Left renal pelvis (tissue), 4 donors: ENCODE measurements at places on chromosomes 7 and 10. TPM values are rescaled to one million over a fixed set of nuclear protein-coding genes. Genes with fewer than 3 reads are reported as not detected.

DNA sequence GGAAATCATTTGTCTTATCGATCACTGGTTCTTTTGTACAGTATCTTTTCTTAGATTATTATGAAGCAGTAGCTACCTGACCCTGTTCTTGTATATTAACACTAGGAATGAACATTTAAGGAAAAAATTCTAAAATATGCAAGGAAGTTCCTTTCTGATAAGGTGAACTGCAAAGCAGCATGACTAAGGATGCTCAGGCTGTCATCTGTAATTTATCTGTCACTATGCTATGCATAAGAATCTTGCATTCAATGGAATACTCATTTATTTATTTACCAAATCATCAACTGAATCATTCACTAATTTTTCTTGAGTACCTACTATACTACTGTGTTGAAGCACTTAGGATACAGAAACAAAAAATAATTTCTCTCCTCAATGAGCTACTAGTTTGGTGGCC lies 5.8 kb downstream of the GSDME start:
- DNase-seq = no peak

DNA sequence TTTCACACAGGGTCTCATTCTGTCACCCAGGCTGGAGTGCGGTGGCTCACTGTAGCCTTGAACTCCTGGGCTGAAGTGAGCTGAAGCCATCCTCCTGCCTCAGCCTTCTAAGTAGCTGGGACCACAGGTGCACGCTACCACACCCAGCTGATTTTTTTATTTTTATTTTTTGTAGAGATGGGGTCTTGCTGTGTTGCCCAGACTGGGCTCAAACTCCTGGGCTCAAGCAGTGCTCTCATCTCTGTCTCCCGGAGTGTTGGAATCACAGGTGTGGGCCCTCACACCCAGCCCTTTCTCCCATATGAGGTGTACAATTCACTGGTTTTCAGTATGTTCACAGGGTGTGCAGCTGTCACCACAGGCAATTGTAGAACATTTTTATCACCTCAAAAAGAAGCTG lies 5.2 kb downstream of the INPP5A start:
- DNase-seq = no peak

- DNase-seq = no peak
Measured at GRCh38 chr7:30694218-30694745, 12.0 kb upstream of the CRHR2 start.

DNA sequence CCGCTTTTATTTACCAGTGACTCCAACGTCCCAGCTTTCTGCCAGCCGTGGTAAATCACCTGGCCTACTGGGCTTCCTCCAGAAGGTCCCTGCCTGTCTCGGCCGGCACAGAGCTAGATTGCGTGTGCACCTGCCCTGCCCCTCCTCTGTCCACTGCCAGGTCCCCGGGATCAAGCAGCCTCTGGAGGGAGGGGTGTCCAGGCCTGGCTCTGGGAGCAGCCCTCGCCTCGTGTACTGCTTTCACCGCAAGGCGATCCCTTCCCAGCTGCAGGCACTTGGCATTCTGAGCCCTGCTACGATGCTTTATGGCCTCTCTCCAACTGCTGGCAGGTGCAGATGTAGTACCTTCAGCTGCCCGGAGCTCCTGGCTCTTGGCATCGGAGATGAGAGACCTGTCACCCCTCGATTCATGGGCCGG lies 7.4 kb downstream of the SLC29A3 start:
- no peak for DNase-seq

DNA sequence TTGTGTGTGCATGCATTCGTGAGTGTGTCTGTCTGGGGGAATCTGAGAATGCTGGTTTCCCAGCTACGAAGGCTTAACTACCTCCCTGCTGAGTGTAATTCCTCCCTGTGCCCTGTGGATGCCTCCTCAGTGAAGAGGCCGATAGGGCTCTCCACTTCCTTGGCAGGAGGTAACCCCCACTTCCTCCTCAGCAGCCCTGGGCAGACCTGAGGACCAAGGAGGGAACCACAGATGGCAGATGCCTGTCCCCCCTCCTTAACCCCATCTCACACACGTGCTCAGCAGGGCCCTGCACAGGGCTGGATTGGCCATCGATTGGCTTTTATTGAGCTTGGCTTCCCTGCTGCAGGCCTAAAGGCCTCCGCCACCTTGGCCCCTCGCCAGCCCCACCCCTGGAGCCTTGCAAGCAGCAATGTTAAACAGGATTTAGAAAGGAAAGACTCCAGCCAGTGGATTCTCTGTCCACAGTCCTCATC lies 45.6 kb upstream of the LRRC4 start:
- no peak for DNase-seq

DNA sequence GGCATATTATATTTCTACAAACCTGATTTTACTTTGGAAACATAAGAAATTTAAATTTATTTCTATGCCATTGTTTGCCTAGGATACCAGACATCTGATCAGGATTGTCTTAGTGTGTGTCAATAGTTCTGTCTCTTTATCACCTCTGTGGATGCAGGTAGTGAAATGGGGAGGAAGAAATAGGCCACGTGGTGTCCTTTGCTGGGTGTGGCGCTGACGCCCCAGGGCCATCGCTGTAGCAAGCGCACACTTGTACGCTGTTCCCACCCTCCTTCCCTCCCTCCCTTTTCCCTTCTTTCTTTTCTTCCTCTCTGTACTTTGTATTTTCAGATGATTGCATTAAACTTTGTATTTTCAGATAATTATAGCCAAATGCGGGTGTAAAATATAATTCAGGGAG lies 5.0 kb downstream of the DOCK1 start:
- no peak for DNase-seq

DNA sequence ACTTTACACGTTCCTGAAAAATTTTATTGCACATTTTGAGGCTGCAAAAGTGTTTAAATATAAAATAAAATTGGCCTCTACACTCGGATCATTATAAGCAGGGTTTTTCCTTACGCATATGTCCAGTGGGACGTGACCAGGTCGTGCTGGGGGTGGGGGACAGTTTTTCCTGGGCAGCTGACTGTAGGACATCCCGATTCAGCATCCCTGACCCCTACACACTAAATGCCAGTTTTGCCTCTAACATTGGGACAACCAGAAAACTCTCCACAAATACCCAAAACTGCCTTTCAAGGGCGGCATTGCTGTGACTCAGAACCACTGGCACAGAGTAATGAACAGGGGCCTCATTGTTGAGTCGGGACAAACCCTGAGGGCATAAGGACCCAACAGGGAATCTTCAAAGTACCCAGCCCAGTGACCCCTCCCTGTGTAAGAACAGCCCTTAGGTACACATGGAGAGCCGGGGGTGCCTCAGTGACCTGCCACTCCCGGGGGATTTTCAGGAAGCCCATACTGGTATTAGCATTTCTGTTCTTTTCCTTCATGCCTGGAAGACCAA lies 170.6 kb downstream of the ARHGAP21 start:
- DNase-seq = no peak

- DNase-seq = no peak
Measured at GRCh38 chr7:87220734-87221215, 1.2 kb upstream of the TMEM243 start.

GRCh38 chr10:52653263-52653909 lies 119.2 kb downstream of the MBL2 start:
- no peak for DNase-seq

DNA sequence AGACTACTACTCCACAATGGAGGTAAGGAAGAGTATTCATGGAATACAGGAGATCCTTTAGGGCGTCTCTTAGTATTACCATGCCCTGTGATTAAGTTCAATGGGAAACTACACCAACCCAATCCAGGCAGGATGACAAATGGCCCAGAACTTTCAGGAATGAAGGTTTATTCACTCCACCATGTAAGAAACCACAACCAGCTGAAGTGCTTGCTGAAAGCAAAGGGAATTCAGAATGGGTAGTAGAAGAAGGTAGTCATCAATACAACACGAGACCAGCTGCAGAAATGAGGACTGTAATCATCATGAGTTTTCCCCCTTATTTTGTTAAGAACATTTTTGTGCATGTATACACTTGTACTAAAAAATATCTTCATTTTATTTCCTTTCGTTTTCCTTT lies 76.6 kb downstream of the GPR37 start:
- DNase-seq = no peak

DNA sequence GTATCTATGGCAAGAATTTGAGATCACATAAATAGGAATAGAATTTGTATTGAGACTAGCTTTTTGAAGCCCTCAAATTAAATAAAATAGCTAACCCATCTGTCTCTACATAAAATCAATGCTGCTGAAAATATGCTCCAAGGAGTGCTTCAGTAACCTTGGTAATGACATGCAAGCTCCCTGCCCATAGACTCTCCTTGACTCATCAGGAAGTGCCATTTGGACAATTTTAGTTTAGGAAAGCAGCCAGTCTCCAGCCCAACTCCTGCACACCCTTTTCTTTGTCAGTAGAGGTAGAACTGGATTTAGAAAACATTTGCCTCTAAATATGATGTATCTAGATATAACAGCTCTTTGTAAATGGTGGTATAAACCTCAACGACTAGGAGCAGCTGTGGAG lies 69.9 kb upstream of the PTPRZ1 start:
- DNase-seq = no peak

DNA sequence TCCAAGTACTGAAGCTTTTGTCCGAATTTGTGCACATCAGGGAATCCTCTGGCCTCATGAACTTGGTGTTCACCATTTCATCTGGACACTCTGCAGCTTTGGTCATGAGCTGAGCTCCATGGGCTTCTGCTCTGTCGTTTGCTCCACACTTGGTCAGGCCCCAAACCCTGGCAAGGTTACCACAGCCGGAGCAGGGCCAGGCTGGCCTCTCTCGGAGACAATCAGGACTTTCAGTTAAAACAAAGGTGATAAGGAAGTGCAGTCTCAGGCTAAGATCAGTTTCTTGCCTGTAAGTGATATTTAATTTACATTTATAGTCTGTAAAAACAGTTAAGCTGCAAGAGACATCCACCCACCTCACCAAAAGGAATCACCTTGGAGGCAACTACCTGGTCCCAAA lies 558.9 kb downstream of the PARD3 start:
- no peak for DNase-seq

GRCh38 chr7:24630596-24630995 lies 57.3 kb downstream of the PALS2 start:
- DNase-seq = no peak

GRCh38 chr10:77554996-77555397 lies 82.6 kb downstream of the KCNMA1 start:
- no peak for DNase-seq

- no peak for DNase-seq
Measured at GRCh38 chr10:85702768-85703167, 663.8 kb downstream of the GRID1 start.

GRCh38 chr10:29238523-29239135 lies 50.2 kb upstream of the LYZL1 start:
- DNase-seq = no peak

Gene NEUROD6
- not detected for polyA plus RNA-seq

Gene TFR2
- polyA plus RNA-seq = 3.5 TPM

Gene INA
- polyA plus RNA-seq = 1.5 TPM

Gene USP6NL
- 29.2 TPM for polyA plus RNA-seq

Gene MYO1G
- polyA plus RNA-seq = 0.42 TPM

Gene OTUD1
- polyA plus RNA-seq = 31.7 TPM
